Tibial nerve (tissue), 4 donors: ENCODE measurements at places on chromosomes 11 and 22. TPM values are rescaled to one million over a fixed set of nuclear protein-coding genes. Genes with fewer than 3 reads are reported as not detected.

- peaks cover 45% of the 10 kb centered on the region for H3K4me1 ChIP-seq
- H3K27ac ChIP-seq, result peak overlapping the region; percentile 70
- H3K4me3 ChIP-seq, result no peak overlapping the region
Measured at GRCh38 chr22:39408173-39408572, 8.6 kb downstream of the TAB1 start.

Gene CRYAB
- 353 TPM for total RNA-seq

GRCh38 chr22:34017205-34017604, 96.9 kb upstream of the LARGE1 start:
- no peaks in the 10 kb centered on the region for H3K4me1 ChIP-seq
- no peaks in the 10 kb centered on the region for H3K27me3 ChIP-seq
- no peak overlapping the region for H3K4me3 ChIP-seq
- no peak overlapping the region for H3K27ac ChIP-seq
- DNase-seq, result no peak

- no peaks in the 10 kb centered on the region for H3K4me1 ChIP-seq
- no peaks in the 10 kb centered on the region for H3K27me3 ChIP-seq
- H3K27ac ChIP-seq, result no peak overlapping the region
- no peak for DNase-seq
- H3K4me3 ChIP-seq, result no peak overlapping the region
Measured at GRCh38 chr22:49263101-49263500, 564.6 kb downstream of the BRD1 start.

GRCh38 chr11:41868606-41869005, 409.2 kb upstream of the LRRC4C start:
- H3K27ac ChIP-seq, result no peak overlapping the region
- DNase-seq, result no peak
- no peaks in the 10 kb centered on the region for H3K4me1 ChIP-seq
- H3K27me3 ChIP-seq, result no peaks in the 10 kb centered on the region

GRCh38 chr11:14232652-14233051, 126.3 kb downstream of the RRAS2 start:
- no peak for DNase-seq
- H3K4me1 ChIP-seq, result no peaks in the 10 kb centered on the region
- no peaks in the 10 kb centered on the region for H3K36me3 ChIP-seq
- no peak overlapping the region for H3K27ac ChIP-seq
- H3K27me3 ChIP-seq, result no peaks in the 10 kb centered on the region

GRCh38 chr11:60925868-60926267, 1.6 kb downstream of the TMEM132A start:
- H3K27me3 ChIP-seq, result no peaks in the 10 kb centered on the region
- no peaks in the 10 kb centered on the region for H3K36me3 ChIP-seq
- no peak for DNase-seq
- no peak overlapping the region for H3K27ac ChIP-seq
- peaks cover 19% of the 10 kb centered on the region for H3K4me1 ChIP-seq

DNA sequence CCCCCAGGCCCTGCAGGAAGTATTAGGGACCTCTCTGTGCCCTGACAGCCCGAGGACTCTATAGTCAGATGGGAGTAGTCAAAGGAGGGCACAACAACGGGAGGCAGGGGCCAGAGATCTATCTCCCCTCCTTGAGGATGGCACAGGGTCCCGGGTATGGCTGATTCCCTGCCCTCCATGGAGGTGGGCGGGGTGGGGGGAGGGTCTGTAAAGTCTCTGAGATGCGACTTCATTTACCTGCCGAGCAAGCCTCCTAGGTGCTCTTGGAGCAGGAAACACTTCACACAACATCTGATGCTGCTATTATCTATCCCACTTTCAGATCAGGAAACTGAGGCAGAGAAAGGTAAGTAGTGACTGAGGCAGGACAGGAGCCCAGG, 769 bp upstream of the CDC42EP1 start:
- peaks cover 56% of the 10 kb centered on the region for H3K4me1 ChIP-seq
- peak overlapping the region; percentile 97 for H3K4me3 ChIP-seq
- H3K27me3 ChIP-seq, result no peaks in the 10 kb centered on the region
- no peak for DNase-seq

GRCh38 chr11:33829430-33830141, 55.3 kb upstream of the FBXO3 start:
- H3K4me3 ChIP-seq, result peak overlapping the region; percentile 51
- no peaks in the 10 kb centered on the region for H3K27me3 ChIP-seq
- DNase-seq, result peak; percentile 71
- H3K36me3 ChIP-seq, result no peaks in the 10 kb centered on the region

Gene APOC3
- not detected for total RNA-seq

- H3K27ac ChIP-seq, result peak overlapping the region; percentile 50
- peak; percentile 82 for DNase-seq
- H3K4me3 ChIP-seq, result no peak overlapping the region
- H3K27me3 ChIP-seq, result no peaks in the 10 kb centered on the region
- no peaks in the 10 kb centered on the region for H3K4me1 ChIP-seq
- no peaks in the 10 kb centered on the region for H3K36me3 ChIP-seq
Measured at GRCh38 chr22:23237201-23237798, 57.0 kb downstream of the BCR start.

- H3K27me3 ChIP-seq, result no peaks in the 10 kb centered on the region
- H3K36me3 ChIP-seq, result no peaks in the 10 kb centered on the region
- DNase-seq, result no peak
Measured at GRCh38 chr11:114821621-114822412, 143.5 kb downstream of the NXPE2 start.

Gene GUCD1
- 87.9 TPM for total RNA-seq

DNA sequence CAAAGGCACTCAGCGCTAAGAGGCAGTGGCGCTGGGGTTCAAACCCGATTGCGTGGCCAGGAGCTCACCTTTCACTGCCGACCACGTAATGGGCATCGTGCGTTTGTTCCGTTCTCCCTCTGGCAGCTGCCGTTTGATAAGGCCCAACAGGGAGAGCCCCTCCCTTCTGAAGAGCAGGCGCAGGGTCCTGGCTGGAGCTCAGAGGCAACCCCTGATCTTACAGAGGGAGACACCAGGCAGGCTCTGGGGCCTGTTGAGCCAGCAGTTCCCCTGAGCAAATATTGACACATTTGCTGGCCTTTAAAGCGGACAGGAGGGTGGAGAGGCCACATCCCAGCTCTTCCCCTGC, 11.7 kb upstream of the C1QTNF6 start:
- H3K36me3 ChIP-seq, result no peaks in the 10 kb centered on the region
- no peak for DNase-seq
- H3K27ac ChIP-seq, result peak overlapping the region; percentile 50
- H3K4me1 ChIP-seq, result peaks cover 22% of the 10 kb centered on the region

GRCh38 chr11:128915149-128915521, 24.0 kb downstream of the KCNJ5 start:
- no peaks in the 10 kb centered on the region for H3K4me1 ChIP-seq
- H3K4me3 ChIP-seq, result no peak overlapping the region
- DNase-seq, result no peak
- peaks cover 4% of the 10 kb centered on the region for H3K27me3 ChIP-seq
- no peaks in the 10 kb centered on the region for H3K36me3 ChIP-seq

- H3K4me1 ChIP-seq, result no peaks in the 10 kb centered on the region
- H3K27me3 ChIP-seq, result no peaks in the 10 kb centered on the region
- no peak overlapping the region for H3K27ac ChIP-seq
- H3K4me3 ChIP-seq, result no peak overlapping the region
Measured at GRCh38 chr22:18931905-18932652, 4.0 kb downstream of the PRODH start.

- H3K27me3 ChIP-seq, result no peaks in the 10 kb centered on the region
- H3K27ac ChIP-seq, result no peak overlapping the region
- no peaks in the 10 kb centered on the region for H3K36me3 ChIP-seq
Measured at GRCh38 chr11:119875841-119876600, 147.0 kb upstream of the NECTIN1 start.

Gene PPFIBP2
- 32.2 TPM for total RNA-seq

Gene GPR83
- total RNA-seq, result 0.21 TPM

GRCh38 chr11:29333993-29334775, 682.6 kb downstream of the KCNA4 start:
- H3K4me3 ChIP-seq, result no peak overlapping the region
- no peaks in the 10 kb centered on the region for H3K4me1 ChIP-seq
- H3K27me3 ChIP-seq, result no peaks in the 10 kb centered on the region
- no peaks in the 10 kb centered on the region for H3K36me3 ChIP-seq

DNA sequence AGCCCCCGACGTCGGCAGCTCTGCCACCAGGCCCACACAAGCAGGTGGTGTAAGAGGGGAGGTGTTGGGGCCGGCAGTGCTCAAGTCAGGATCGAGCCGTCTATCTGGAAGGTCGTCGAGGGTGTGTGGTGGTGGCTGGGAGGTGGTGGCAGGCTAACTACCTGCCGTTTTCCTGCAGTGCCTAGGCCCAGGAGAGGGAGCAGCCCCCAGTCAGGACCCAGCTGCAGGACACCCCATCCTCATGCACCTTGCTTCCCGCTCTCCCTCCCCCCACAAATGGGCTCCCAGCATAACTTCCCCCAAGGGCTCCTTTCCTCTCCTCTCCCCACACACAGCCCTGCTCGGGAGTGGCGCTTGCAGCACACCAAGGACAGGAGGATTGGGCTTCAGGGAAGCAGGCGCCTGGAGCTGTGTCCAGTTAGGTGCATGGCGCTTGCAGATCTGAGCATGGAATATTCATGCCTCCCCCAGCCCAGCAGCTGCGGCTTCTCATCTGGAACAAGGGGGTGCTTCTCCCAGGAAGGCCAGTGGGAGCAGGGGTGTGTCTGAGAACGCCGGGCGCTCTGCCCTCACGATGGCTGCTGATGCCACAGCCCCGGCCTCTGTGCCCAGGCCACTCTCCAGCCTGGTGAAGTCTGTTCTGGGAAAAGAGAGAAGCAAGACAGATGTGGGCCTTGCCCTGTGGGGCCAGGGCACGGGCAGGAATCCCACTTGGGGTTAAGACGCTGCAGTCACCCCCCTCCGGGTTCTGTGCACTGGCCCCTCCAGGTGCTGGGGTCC, 127.7 kb downstream of the IGLL1 start:
- H3K36me3 ChIP-seq, result no peaks in the 10 kb centered on the region
- H3K27ac ChIP-seq, result no peak overlapping the region
- DNase-seq, result no peak
- no peak overlapping the region for H3K4me3 ChIP-seq

Gene TRIM48
- total RNA-seq, result not detected

GRCh38 chr22:23418159-23418788, 161.8 kb downstream of the IGLL1 start:
- no peaks in the 10 kb centered on the region for H3K36me3 ChIP-seq
- H3K27ac ChIP-seq, result no peak overlapping the region
- H3K4me3 ChIP-seq, result no peak overlapping the region
- H3K27me3 ChIP-seq, result no peaks in the 10 kb centered on the region

GRCh38 chr22:44928136-44928463, 81.7 kb downstream of the PHF21B start:
- no peaks in the 10 kb centered on the region for H3K36me3 ChIP-seq
- H3K27ac ChIP-seq, result no peak overlapping the region
- no peaks in the 10 kb centered on the region for H3K27me3 ChIP-seq

GRCh38 chr11:70463478-70464255, 65.3 kb downstream of the CTTN start:
- H3K4me3 ChIP-seq, result no peak overlapping the region
- no peak for DNase-seq
- H3K4me1 ChIP-seq, result peaks cover 5% of the 10 kb centered on the region
- no peak overlapping the region for H3K27ac ChIP-seq

GRCh38 chr11:128520888-128521681, 66.3 kb downstream of the ETS1 start:
- no peak for DNase-seq
- H3K4me3 ChIP-seq, result peak overlapping the region; percentile 90
- no peaks in the 10 kb centered on the region for H3K27me3 ChIP-seq
- H3K27ac ChIP-seq, result peak overlapping the region; percentile 97

DNA sequence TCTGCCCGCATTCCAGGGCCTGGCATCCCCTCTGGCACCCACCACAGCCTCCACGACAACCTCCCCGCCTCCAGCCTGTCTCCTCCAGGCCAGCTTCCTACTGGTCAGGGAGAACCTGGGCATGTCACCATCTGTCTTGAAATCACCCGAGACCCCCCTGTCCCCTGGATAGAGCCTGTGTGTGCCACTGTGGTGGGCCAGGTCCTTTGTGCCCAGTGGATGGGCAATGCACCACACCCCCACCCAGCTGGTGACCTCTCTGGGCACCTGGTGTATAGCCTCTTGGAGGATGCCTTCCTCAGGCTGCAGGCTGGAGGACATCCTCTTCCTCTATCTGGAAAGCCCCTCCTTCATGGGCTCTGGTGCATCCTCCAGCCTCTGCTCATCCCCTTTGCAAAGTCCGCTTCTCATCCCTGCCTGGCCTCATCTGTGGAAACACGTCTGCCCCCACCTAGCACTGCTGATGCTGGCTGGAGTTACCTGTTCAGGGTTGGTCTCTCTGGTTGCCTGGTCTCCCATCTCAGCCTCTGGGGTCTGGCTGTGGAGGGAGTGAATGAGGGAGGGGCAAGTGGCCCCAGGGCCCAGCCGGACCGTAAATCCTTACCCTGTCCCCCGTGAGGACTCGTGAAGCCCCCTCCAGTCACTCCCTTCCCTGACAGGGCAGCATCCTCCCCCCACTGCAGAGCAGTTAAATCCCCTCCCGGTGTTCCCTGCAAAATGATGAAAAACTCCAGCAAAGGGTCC, 589.6 kb downstream of the TBC1D22A start:
- H3K4me1 ChIP-seq, result no peaks in the 10 kb centered on the region
- DNase-seq, result peak; percentile 0
- no peaks in the 10 kb centered on the region for H3K27me3 ChIP-seq
- H3K4me3 ChIP-seq, result no peak overlapping the region

- DNase-seq, result no peak
- no peak overlapping the region for H3K27ac ChIP-seq
- no peaks in the 10 kb centered on the region for H3K36me3 ChIP-seq
- no peak overlapping the region for H3K4me3 ChIP-seq
Measured at GRCh38 chr22:28594797-28595462, 84.7 kb downstream of the TTC28 start.

DNA sequence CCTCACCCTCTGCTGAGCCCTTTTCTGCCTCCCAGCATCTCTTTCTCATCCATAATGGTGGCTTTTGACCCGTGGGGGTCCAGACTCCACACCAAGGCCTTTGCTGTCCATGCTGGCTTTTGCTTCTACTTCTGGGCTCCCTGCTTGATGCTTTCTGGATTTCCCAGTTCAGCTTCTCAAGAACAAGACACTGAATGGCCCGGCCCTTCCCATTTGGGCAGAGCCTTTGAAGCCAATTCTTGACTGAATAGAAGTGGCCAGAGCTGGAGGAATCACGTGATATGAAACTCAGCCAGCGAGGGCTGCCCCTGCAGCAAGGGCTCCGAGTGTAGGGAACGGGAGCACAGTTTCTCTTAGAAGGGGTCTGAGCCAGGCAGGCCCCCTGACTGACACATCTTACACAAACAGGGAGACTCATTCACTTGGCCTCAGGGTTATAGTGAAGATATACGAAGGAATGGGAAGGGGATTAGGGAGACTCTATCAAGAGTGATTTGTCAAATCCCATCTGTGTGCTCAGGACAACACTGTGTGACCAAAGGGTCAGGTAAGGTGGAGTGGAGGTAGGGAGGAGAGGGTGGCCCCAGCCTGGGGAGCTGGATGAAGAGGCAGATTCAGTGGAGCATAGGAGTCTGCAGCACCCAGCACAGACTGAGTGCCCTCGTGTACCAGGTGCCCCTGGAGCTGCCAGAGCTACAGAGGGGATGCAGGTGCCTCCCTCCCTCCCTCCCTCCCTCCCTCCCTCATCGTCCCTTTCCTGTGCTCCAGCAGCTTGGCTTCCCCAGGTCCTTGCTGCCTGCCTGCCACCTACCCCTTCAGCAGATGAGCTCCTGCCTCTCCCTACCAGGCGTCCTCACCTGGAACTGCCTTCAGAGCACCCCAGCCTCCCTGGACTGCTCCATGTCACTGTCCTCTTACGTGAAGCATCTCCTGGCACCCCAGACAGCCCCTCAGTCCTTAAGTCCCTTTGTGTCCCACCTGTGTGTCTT, 106.0 kb downstream of the TRIM29 start:
- H3K27ac ChIP-seq, result no peak overlapping the region
- H3K36me3 ChIP-seq, result no peaks in the 10 kb centered on the region
- H3K27me3 ChIP-seq, result no peaks in the 10 kb centered on the region
- H3K4me3 ChIP-seq, result no peak overlapping the region
- no peak for DNase-seq

GRCh38 chr22:49093192-49093880, 734.3 kb downstream of the BRD1 start:
- H3K27me3 ChIP-seq, result no peaks in the 10 kb centered on the region
- no peak overlapping the region for H3K27ac ChIP-seq
- no peaks in the 10 kb centered on the region for H3K36me3 ChIP-seq
- H3K4me1 ChIP-seq, result no peaks in the 10 kb centered on the region
- no peak for DNase-seq
